AML-193 (cell line): ENCODE measurements at places on chromosomes 4 and X.
A peak's percentile ranks its signal among the peaks of the same experiment; 100 is the strongest.

DNA sequence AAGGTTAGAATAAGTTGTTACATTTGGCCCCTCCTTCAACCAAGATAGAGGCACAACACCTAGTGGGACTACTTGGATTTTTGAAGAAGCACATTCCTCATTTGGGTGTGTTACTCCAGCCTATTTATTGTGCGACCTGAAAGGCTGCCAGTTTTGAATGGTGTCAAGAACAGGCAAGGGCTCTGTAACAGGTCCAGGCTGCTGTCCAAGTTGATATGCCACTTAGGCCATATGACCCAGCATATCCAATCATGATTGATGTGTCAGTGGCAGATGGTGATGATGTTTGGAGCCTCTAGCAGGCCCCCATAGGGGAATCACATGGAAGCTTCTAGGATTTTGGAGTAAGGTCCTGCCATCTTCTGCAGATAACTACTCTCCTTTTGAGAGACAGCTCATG, 35.5 kb upstream of the UGT2B4 start:
- DNase-seq = no peak

GRCh38 chrX:13482746-13483541, 86.5 kb upstream of the EGFL6 start:
- no peak for DNase-seq

DNA sequence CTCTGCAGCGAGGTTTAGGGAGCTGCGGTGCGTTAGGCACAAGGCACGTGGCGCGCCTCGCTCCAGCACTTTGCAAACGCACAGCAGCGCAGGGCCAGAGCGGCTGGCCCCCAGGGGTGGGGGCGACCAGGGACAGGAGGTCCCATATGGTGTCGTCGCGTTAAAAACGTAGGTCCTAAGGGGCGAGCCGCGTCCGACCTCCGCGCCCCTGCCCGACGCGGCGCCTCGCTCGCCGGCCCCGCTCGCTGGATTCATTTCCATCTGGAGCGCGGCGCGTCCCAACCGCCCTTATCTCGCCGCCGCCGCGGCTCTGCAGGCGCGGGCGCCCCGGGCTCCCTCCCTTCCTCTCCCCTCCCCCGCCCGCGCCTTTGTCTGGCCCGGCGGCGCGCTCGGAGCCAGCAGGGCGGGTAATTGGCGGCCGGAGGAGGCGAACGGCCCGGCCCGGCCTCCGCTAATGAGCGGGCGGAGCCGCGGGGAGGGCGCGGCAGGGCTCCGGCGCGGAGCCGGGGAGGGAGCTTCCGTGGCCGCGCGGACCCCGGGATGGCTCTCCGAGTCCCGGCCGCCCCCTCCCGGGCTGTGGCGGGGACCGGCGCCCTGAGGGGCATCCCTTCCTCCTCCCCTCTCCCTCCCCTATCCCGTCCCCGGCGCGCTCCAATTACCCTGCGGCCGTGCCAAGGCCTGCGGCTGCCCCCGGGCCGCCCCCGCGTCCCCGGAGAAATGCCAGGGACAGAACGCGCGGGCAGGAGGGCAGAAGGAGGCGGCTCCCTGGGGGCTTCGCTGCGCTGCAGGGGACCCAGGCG, 409.0 kb downstream of the BCOR start:
- DNase-seq = no peak

GRCh38 chr4:123104310-123105025, 182.1 kb upstream of the NUDT6 start:
- no peak for DNase-seq

DNA sequence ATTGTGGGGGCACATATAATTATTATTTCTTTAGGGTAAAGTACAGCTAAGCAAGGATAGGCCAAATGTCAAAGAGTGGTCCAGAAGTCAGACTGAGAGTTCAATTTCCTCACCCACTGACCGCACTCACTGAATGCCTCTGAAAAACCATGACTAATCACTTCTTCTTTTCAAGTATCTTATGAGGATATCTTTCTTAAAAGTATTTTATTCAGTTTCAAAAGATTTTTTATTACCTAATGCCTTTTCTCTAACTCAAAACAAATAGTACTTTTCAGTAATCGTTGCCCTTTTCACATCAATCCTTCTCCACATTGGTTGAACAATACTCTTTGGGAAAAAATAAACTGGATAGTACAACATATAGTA, 61.7 kb upstream of the CAMK2D start:
- peak; percentile 69 for DNase-seq

DNA sequence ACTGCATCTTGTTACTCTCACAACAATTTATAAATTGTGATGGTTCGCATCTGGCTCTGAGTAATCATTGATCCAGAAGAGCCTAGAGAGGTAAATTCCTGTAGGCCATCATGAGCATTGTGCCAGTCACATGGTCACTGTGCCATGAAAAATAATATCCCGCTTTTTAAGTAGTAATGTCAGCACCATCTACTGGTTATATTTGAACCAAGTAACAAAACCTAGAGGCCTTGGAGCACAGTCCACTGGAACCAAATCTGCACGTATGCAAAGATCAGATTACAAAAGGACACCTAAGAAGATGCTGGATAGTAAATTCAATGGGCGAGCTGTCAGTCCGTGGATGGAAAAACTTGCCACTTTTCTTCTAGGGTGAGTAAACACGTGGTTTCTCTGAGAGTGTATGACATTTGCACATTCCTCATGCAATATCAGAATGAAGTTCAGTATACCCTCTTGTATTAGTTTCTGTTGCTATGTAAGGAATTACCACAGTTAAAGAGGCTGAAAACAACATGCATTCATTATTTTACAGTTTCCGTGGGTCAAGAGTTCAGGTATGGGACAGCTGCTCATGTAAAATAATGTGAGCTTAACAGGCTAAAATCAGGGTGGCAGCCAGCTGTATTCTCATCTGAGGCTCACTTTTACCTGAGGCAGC, 26.8 kb downstream of the FAM114A1 start:
- no peak for DNase-seq

GRCh38 chrX:107514944-107515343, 65.5 kb downstream of the FRMPD3 start:
- no peak for DNase-seq

GRCh38 chrX:118189628-118190027, 73.0 kb upstream of the KLHL13 start:
- no peak for DNase-seq

- DNase-seq = no peak
Observed at GRCh38 chr4:88158038-88158488, 376 bp downstream of the ABCG2 start.
